ENCODE measurements at places on chromosomes 2 and 18. TPM values are rescaled to one million over a fixed set of nuclear protein-coding genes. Genes with fewer than 3 reads are reported as not detected.

Gene PDE11A
- 0.25 TPM for total RNA-seq

Gene NDC80
- 51.7 TPM for total RNA-seq

Gene CRYGD
- not detected for total RNA-seq

Gene POTEI
- total RNA-seq, result 7.0 TPM

Gene PLGLB2
- 0.77 TPM for total RNA-seq

Gene CCDC121
- 4.7 TPM for total RNA-seq

Gene NT5C1B
- total RNA-seq, result not detected

Gene IL36G
- not detected for total RNA-seq

Gene ASB18
- not detected for total RNA-seq

Gene SPC25
- 32.6 TPM for total RNA-seq

Gene B3GNT7
- total RNA-seq, result 3.6 TPM

Gene MYOM1
- total RNA-seq, result 0.41 TPM

DNA sequence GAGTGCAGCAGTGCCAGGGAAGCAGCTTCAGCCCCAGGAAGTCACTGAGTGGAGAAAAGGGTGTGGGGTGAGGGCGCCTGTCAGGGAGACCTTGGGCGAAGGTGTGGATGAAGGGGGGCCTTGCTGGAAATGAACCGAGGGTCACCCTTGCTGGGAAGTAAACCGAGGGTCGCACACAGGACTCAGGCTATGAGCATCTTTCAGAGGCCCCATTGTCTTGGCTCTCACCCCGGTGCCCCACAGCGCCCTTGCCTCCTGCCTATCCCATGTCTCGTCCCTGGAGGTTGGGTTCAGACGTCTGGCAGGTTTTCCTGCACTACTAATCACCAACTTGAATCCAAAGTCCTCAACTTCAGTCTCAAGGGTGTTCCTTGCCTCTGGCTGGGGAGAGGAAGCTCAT lies 122.8 kb upstream of the PXDN start:
- DNase-seq, result no peak

DNA sequence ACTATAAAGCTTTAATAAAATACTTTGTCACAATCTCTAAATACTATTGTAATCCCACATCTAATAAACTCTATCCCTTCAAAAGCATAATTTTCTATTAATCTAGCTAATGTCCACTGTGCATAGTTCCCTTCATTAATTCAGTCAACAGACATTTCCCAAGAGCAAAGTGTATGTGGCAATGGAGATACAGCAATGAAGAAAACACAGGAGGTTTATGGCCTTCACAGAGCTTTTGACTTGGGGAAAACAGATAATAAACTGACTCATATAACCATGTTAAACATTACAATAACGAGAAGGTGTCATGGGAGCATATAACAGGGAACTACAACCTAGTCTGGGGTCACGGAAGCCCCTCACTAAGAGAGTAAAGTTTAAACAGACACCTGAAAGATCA lies 86.3 kb downstream of the SPIRE1 start:
- no peak for DNase-seq

GRCh38 chr18:26802330-26803200 lies 62.9 kb downstream of the AQP4 start:
- DNase-seq, result no peak

GRCh38 chr2:117789505-117789904 lies 25.0 kb upstream of the DDX18 start:
- no peak for DNase-seq

DNA sequence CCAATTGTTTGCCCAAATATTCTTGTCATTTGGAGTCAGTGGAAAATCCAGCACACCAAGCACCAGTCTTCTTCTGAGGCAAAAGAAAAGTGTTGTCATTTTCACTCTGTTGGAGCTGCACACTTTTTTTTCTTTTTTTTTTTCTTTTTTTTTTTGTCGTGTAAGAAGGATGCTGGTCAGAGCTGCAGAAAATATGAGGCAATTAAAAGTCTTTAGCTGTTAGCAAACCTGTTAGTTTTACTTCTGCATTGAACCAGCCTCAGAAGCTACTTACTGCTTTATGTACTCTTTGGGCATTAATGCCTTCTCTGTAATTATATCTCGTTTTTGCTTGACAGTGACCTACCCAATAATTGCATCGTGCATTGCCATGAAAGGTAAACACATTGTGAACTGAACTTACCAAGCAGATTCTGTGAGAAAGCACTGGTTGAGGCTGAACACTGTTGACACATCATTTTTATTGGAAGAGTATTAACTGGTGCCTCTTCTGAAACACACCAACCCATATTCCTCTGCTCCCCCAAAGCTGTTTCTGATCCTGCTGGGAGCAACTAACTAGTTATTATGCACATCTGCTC lies 165.4 kb downstream of the CAPN13 start:
- no peak for DNase-seq

- DNase-seq, result no peak
Observed at GRCh38 chr18:62453864-62454263, 69.0 kb upstream of the ZCCHC2 start.

GRCh38 chr2:68915393-68915792 lies 37.3 kb downstream of the GKN2 start:
- no peak for DNase-seq

DNA sequence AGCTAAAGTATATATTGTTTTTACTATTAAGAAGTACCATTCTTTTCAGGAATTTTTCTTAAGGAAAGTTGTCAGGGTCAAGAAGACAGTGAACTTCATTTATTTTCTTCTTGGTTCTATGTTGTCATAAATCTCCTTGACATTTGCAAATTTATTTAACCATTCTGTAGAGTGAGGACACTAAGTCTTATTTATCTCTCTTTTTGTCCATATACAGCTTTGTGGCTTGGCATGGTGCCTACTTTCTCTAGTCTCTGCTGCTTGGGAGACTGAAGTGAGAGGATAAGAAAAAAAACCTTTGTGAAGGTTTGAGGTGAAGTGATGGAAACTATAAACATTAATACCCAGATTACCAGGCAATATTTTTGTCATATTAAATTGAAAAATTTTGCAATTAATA lies 1389.4 kb downstream of the SUCLG1 start:
- no peak for DNase-seq

DNA sequence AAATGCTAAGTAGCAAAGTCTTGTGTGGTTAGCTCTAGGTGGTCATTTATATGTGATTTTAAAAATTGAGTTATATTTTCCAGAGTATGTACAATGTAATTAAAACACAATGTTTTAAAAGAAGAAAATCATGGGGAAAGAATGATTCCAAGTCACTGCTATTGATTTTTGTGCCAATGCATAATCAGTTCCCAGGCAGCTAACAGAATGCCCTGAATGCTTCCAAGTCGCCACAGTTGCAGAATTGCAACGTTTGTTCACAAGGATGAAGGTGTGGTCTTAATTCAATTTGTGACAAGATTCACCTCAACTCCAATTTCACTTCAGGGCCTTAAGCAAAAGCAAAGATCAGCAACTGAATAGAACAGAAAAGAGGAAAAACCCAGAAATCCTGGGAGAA lies 200.4 kb downstream of the SPP2 start:
- no peak for DNase-seq

- DNase-seq, result peak; percentile 61
Observed at GRCh38 chr2:120669121-120669952, 66.3 kb upstream of the GLI2 start.

DNA sequence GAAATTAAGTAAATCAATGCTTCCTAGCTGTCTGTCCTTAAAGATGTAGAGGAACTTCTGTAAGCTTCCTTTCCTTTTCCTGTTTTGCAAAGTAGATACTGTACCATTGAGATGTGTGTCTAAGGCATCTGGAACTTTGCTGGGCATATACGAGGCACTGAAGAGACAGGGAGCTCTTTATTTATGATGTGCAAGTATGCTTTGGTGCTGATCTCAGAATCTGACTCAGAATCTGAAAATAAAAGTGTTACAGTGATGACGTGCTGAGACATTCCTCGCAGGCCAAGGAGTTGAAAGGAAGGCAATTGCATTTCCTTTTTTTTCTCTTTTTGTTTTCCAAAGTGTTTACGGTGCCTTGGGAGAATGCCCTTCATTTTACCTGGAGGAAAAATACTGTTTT lies 230.9 kb upstream of the RGPD4 start:
- DNase-seq, result no peak

DNA sequence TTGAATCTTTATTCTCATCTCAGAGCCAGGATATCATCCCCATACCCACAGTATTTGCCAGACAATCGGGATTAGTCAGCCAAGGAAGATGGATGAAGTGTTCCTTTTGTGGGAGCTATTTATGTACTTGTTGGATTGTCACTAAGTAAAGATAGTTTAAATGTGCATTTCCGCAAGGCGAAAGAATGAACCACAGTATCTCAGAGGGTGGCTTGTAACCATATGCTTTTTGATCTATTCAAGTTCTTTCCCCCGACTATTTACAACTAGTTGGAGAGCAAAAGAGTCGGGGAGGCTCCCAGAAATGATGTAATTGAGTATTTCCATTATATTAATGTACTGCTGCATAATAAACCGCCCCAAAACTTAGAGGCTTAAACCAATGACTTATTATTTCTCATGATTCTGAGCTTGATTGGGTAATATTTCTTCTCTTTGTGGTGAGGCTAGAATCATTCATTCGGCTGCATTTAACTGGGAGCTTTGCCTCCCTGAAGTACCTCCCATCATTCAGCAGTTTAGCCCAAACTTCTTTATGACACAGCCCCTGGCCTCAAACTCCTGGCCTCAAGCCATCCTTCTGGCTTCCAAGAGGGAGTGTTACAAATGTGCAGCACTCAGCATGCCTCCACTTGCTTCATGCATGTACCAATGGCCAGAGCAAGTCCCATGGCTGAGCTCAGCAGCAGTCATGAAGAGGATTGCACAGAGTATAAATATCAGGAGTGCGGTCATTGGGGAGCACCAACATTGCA lies 423.7 kb downstream of the METTL4 start:
- no peak for DNase-seq

DNA sequence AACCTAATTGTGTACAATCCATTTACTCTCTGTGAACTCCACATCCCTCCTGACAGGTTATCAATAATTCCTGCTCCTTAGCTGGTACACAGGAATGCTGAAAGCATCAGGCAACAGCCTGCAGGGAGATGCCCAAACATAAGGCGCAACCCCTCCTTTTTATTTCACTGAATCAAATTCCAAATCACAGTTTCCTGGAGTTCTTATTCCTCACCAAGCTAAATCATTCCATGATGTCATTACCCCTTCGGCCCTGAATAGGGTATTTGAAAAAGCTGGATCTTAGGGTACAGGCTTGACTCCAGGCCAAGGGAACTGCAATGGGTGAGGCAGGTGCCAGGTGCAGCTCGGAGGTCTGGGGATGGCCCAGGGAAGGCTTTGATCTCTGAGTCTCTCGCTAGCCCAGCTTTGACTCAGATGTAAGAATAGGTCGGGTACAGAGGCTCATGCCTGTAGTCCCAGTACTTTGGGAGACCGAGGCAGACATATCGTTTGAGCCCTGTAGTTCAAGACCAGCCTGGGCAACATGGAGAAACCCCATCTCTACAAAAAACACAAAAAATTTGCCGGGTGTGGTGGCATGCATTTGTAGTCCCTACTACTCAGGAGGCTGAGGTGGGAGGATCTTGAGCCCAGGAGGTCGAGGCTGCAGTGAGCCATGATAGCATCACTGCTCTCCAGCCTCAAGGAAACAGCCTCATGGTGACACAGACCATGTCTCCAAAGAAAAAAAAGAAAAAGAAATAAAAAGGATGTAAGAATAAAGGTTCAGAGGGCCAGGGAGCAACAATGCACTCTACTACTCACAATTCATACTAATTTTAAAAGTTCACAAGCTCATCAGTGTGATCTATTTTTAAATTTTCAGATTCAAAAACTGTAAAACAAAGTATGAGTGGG lies 6.8 kb downstream of the FHL2 start:
- no peak for DNase-seq

- no peak for DNase-seq
Observed at GRCh38 chr2:55862246-55862645, 61.3 kb downstream of the EFEMP1 start.

DNA sequence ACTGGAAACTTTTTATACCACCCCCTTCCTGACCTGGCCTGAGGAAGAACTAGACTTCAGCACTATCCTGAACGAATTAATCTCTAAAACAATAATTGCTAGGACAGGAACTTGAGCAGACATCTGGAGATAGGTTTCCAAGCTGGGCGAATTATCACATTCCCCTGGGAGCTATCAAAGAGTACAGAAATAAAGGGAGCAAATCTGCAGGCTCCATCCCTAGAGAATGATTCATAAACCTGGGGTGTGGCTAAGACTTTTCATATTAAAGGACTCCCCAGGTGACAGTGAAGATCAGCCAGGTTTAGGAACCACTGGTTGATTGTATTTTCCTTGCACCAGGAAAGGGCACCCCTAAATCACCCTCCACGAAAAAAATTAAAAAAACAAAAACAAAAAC lies 105.6 kb upstream of the NOL4 start:
- DNase-seq, result no peak

GRCh38 chr18:39184176-39184575 lies 1618.6 kb upstream of the CELF4 start:
- no peak for DNase-seq

- DNase-seq, result peak; percentile 83
Observed at GRCh38 chr2:237474931-237475703, 11.9 kb upstream of the MLPH start.

- DNase-seq, result no peak
Observed at GRCh38 chr2:196331851-196332250, 160.5 kb upstream of the STK17B start.

DNA sequence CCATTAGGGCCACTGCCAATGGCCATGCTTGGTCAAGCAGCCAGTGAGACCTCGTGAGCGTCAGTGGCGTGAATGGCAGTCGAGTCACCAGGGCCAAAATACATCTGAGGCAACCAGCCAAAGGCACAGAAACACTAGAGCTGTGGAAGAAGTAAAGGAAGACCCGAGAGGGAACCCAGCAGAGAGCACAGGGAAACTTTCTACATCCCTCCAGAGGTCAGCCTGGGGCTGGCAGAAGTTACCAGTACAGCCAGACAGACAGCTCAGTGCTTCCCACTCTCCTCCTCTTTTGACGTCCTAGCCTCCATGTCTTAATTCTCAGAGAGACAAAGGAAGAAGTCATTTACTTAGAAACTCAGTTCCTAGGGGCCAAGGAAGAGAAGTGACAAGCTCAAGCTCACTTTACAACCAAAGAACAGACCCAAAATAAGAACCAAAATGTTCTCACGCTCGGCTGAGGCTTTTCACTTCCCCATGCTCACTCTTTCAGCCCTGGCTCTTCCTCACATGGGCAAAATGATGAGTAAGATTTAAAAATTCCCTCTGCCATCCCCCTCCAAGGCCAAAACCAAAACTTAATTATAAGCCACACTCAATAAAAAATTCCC lies 8.7 kb downstream of the CYRIA start:
- DNase-seq, result no peak

DNA sequence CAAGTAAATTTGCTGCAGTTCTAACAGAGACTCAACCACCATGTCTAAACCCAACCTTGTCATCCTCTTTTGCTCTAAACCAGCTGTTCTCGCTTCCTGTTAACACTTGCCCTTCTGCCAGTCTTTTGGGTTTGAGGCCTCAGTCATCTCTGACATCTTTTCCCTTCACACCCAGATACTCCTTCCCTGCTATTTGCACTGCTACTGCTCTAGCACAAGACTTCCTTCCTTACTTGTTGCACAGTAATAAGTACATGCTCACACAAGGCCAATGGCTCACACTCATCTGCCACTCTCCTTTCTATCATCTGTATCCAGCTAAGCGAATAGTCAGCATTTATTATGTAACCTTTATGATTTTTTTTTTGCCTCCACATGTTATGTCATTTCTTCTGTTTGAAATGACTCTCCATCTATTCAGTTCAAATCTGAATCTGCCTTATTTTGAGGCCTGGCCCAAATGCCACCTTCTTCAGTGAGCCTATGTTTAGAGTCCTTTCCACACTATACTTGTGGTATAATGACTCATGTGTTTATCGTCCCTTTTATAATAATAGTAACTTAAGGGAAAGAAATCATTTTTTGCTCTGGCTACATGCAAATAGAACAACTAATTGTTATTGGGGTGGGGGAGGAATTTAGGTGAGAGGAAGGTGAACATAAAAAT lies 22.5 kb upstream of the CDKL4 start:
- DNase-seq, result no peak
